ENCODE measurements at places on chromosomes 13 and 19.
A peak's percentile ranks its signal among the peaks of the same experiment; 100 is the strongest.

GRCh38 chr19:51690454-51691073, 2.6 kb upstream of the SPACA6 start:
- peak; percentile 88 for DNase-seq

DNA sequence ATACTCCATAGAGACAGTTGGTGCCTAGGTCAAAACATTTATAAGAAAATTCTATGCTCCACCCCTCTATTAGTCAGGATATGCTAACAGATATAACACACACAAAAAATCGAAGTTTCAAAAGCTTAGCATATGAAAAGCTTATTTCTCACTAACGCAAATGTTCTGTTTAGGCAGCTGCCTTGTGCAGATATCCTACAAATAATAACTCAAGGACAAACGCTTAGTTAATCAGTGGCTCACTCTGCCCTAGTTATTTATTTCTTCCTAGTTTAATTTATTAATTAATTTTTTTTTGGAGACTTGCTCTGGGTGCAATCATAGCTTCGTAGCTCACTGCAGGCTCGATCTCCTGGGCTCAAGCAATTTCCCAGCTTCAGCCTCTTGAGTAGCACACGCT, 259.7 kb upstream of the GPC6 start:
- DNase-seq, result no peak

GRCh38 chr13:113059891-113060290, 45.7 kb upstream of the F7 start:
- DNase-seq, result no peak

GRCh38 chr13:22589880-22590279, 590.9 kb upstream of the SGCG start:
- DNase-seq, result no peak

- no peak for DNase-seq
Measured at GRCh38 chr19:18856385-18857126, 24.8 kb downstream of the UPF1 start.

GRCh38 chr19:28864577-28865042, 348.3 kb downstream of the UQCRFS1 start:
- no peak for DNase-seq

GRCh38 chr13:57799624-57800023, 168.1 kb downstream of the PCDH17 start:
- no peak for DNase-seq

DNA sequence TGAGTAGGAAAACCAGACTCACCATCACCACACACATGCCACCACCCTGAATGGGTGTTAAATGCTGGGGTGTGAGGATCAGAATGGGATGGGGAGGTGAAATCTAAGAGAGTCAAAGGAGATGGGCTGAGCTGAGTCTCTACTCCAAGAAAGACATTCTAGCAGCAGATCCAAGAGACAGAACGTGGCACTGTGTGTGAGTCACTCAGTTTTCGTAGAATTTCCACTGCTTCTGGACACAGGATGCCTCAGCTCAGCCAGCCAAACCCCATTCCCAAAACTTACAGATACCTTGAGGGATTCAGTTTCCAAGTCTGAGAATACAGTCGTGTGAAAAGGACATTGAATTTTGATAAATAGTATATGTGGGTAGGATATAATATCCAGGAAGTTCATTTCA, 7.3 kb upstream of the CYP2A7 start:
- DNase-seq, result no peak

DNA sequence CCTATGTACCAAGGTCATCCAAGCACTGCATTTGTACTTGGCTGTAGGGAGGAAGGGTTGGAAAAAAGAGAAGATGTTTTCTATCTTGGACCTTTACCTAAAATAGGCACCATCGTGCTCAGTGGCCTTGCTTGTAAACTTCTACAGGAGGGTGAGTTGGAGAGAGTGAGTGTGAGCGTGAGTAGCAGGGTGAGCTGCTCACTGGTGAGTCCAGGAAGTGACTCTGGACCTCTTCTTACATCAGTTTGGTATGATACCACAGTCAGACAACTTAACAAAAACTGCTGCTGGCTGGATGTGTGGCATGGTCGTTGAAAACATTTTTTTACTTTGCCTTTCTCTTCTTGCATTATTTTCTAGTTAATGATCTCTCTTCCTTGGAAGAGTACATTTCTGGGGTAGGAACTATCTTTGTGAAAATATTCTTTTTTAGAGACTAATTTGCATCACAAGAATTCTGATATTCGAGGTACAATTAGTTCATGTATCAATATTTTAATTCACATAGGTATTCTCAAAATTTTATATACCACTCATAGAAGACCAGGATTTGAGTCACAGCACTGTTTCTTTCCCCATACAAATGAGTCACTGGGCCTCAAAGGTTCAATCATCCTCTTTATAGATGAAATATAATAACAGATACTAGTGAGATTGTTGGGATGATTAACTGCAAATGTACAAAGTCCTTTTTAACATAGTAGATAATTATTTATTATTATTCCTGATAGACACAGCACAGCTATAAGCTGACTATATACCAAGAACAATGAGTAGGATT, 651 bp downstream of the SERPINE3 start:
- DNase-seq, result no peak

- DNase-seq, result peak; percentile 21
Measured at GRCh38 chr13:44191504-44192171, 182.0 kb upstream of the SERP2 start.
